ENCODE measurements at places on chromosomes 11 and 22.

DNA sequence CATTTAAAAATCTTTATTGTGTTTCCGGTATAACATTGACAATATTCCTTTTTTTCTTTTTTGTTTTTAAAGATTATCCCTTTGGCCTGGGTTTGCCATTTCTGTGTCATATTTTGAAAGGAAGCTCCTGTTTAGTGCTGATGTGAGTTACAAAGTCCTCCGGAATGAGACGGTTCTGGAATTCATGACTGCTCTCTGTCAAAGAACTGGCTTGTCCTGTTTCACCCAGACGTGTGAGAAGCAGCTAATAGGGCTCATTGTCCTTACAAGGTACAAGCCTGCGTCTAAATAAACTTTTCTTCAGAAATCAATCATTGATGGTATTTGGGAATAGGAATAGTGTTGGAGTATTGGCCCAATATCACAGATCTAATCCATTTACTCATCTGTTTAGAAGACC is 19.8 kb downstream of the PIWIL4 start:
- DNase-seq, result no peak

GRCh38 chr11:8097926-8098325 is 16.9 kb downstream of the TUB start:
- no peak for DNase-seq

- DNase-seq, result no peak
Observed at GRCh38 chr11:17538731-17539130, 5.5 kb downstream of the USH1C start.

- DNase-seq, result no peak
Observed at GRCh38 chr11:8910649-8911026, 351 bp upstream of the AKIP1 start.

DNA sequence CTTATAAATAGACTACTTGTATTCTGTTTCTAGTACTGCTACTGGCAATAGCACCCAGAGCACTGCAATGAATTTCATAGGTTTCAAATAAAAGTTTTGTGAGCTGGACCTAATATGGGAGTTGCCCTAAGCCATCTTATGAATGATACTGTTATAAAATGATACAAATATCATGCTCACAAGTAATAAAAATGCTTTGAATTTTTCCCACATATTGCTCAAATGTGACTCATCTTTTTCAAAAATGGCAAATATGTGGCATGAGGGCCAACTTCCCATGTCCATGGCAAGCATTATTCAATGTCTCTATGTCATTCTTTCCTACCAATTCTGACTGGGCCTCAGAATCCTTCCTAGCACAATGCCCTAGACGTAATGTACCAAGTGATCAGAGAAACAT is 137.6 kb downstream of the TRPC6 start:
- no peak for DNase-seq
